ENCODE measurements at places on chromosomes 16 and 17. TPM values are rescaled to one million over a fixed set of nuclear protein-coding genes. Genes with fewer than 3 reads are reported as not detected.

GRCh38 chr17:76793775-76794174 lies 55.9 kb downstream of the MFSD11 start:
- no peaks in the 10 kb centered on the region for H3K27me3 ChIP-seq
- no peak overlapping the region for H3K4me3 ChIP-seq
- peak overlapping the region; percentile 43 for H3K27ac ChIP-seq

DNA sequence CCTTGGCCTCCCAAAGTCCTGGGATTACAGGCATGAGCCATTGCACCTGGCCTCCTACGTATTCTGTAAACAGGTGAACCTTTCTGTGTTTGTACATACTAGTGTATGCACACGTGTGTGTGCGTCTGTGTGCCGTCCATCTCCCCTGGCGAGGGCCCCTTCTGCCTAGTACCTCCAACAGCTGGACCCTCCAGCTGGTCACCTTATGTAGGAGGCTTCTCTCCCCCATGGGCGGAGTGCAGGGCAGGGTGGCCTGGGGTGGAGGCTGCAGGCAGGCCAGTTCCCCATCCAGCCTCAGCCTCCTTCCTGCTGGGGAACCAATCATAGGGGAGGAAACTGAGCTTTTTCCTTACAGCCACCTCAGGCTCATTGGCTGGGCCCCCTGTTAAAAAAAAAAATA lies 24.4 kb upstream of the DOC2B start:
- no peak overlapping the region for H3K27ac ChIP-seq
- H3K4me3 ChIP-seq, result no peak overlapping the region
- H3K4me1 ChIP-seq, result no peaks in the 10 kb centered on the region
- no peak for DNase-seq
- peaks cover 12% of the 10 kb centered on the region for H3K27me3 ChIP-seq

GRCh38 chr17:79027274-79027924 lies 3.4 kb downstream of the C1QTNF1 start:
- H3K4me3 ChIP-seq, result no peak overlapping the region
- H3K27me3 ChIP-seq, result peaks cover 51% of the 10 kb centered on the region
- H3K36me3 ChIP-seq, result peaks cover 6% of the 10 kb centered on the region
- DNase-seq, result no peak

DNA sequence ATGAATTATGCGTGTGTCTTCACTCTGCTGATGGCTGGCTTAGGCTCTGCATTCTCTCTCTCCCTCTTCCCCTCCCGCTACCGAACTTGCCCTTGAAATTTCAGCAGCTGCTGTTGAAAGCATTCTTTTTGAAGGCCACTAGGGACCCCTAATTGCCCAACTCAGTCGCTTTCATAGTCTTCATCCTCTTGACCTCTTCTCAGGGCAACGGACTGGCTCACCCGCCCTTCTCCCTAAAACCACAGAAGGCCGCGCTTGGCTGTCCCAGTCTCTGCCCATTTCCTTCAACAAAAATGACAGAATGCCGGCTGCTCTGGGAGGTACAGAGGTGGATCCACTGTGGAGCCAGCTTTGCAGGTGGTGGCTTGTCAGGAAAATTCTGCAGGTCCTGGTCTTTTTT lies 21.0 kb upstream of the FMNL1 start:
- H3K27ac ChIP-seq, result no peak overlapping the region
- DNase-seq, result no peak
- no peaks in the 10 kb centered on the region for H3K36me3 ChIP-seq
- H3K27me3 ChIP-seq, result no peaks in the 10 kb centered on the region
- H3K4me3 ChIP-seq, result no peak overlapping the region
- no peaks in the 10 kb centered on the region for H3K4me1 ChIP-seq

DNA sequence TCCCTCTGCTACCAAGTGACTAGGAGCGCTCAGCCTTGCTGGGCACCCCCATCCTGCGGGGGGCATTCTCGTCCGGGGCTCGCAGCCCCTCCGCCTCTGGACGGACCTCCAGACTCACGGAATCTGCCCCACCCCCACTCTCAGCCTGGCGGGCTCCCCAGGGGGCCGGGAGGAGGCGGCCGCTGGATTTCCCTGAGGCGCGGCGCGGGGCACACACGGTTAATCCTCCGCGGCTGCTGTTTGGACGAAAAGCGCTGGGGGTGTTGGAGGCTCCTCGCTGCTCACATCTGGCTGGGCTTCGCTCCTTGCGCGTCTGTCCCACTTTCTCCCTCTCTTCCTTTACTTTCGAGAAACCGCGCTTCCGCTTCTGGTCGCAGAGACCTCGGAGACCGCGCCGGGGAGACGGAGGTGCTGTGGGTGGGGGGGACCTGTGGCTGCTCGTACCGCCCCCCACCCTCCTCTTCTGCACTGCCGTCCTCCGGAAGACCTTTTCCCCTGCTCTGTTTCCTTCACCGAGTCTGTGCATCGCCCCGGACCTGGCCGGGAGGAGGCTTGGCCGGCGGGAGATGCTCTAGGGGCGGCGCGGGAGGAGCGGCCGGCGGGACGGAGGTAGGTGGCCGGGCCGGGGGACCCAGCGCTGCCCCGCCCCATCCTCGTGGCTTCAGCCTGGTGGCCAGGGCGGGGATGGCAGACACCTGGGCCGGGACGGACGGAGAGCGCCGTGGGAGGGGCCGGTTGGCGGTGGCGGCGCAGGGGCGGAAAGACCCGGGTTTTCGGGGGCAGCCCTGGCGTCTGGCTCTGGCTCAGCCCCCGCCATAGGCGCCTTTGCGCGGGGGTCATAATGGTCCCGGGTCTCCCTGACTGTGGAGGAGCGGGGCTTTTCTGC lies at the start of gene C1QTNF1:
Gene C1QTNF1, plus strand, starts transcription at position 284 of the 886 bp plus-strand sequence. CDS start 19,800 bp downstream, outside the sequence.
- peaks cover 26% of the 10 kb centered on the region for H3K27me3 ChIP-seq
- DNase-seq, result peak; percentile 28
- no peak within 1 kb of the TSS for H3K27ac ChIP-seq
- peaks cover 3% of the 10 kb centered on the region for H3K36me3 ChIP-seq
- peaks cover 7% of the 10 kb centered on the region for H3K4me1 ChIP-seq
- H3K4me3 ChIP-seq, result peak within 1 kb of the TSS; percentile 92

DNA sequence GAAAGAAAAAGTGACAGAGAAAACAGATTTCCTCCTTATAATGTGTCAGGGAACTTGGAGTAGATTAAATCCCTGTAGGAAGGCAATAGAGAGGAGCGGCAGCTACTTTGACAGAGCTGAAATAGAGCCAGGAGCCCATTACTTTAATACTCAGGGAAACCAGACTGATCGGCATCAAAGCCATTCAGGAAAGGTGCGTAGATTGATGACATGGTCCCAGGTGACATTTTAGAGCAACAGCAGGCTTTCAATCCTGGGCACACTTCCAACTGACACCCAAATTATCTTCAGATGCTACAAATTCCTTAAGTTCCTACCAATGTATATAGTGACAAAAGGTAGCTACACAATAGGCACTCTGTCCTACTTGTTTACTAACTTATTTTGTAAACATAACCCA lies 821.5 kb downstream of the CDH8 start:
- no peaks in the 10 kb centered on the region for H3K27me3 ChIP-seq
- DNase-seq, result no peak
- H3K4me3 ChIP-seq, result no peak overlapping the region
- no peak overlapping the region for H3K27ac ChIP-seq
- no peaks in the 10 kb centered on the region for H3K36me3 ChIP-seq

- no peak overlapping the region for H3K27ac ChIP-seq
- peaks cover 32% of the 10 kb centered on the region for H3K27me3 ChIP-seq
- no peak overlapping the region for H3K4me3 ChIP-seq
These were observed 7.6 kb downstream of the SPNS2 start for GRCh38 chr17:4506175-4506813.

- H3K4me3 ChIP-seq, result no peak overlapping the region
- H3K36me3 ChIP-seq, result no peaks in the 10 kb centered on the region
- H3K4me1 ChIP-seq, result no peaks in the 10 kb centered on the region
- H3K27ac ChIP-seq, result no peak overlapping the region
- DNase-seq, result no peak
These were observed 731.8 kb downstream of the CDH11 start for GRCh38 chr16:64390102-64390501.

DNA sequence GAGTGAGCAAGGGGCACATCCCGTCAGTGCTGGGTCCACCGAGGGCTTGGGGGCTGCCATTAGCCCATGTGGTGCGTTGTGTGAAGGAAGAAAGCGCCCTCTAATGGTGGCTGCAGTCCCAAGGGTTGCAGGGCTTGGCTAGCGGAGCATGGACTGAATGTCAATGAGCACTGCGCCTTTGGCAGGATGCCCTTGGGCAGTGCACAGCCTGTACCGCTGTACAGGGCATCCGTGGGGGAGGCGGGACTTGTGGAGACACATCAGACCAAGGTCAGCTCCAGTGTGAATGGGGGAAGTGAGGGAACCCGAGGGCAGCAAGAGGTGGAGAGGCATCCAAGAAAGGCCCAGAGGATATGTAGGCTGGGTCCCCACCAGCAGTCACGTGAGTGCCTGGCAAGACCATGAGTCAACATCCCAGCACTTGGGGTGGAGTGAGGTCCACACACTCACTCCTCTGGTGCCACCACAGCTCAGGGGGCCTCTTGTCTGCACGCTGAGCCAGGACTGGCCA lies 75.5 kb upstream of the MED9 start:
- no peaks in the 10 kb centered on the region for H3K36me3 ChIP-seq
- H3K4me1 ChIP-seq, result peaks cover 43% of the 10 kb centered on the region
- no peak for DNase-seq
- H3K4me3 ChIP-seq, result no peak overlapping the region

- H3K36me3 ChIP-seq, result peaks cover 4% of the 10 kb centered on the region
- no peaks in the 10 kb centered on the region for H3K4me1 ChIP-seq
- no peak overlapping the region for H3K4me3 ChIP-seq
These were observed 19.0 kb downstream of the MAP2K3 start for GRCh38 chr17:21303441-21304065.

DNA sequence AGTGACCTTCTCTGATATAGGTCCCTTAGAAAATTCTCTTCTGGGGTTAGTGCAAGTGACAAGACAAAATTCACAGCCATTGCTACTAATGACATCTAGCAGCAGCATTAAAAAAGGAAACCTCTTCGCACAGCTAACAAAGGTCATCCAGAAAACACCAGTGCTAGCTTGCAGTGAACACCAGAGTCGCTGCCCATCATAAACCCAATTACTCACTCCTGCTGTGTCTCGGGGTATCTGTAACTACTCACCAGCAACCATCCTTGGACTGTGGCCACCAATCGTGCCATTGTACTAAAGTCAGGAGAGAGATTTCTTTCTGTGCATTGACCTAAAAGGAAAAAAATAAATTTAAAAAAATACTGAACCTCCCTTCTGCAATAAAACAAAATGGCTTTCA lies 1494.7 kb upstream of the CDH8 start:
- H3K4me1 ChIP-seq, result no peaks in the 10 kb centered on the region
- H3K4me3 ChIP-seq, result no peak overlapping the region
- DNase-seq, result no peak
- H3K27me3 ChIP-seq, result no peaks in the 10 kb centered on the region
- no peaks in the 10 kb centered on the region for H3K36me3 ChIP-seq

DNA sequence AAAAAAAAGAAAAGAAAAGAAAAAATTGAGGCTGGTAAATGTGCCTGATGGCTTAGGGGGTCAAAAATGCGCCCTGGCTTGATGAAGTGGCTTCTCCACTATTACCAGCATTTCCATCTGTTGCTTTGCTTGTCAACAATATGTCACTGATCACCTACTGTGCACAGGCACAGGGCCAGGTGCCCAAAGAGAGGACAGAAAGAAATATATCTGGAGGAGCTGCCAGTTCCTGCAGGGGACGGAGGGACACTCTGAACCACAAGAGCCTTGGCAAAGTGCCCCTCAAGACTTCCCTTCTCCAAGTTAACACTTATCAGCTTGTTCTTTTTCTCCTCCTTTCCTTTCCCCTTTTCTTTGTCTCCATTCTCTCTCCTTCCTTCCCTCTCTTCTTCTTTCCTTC lies 34.7 kb downstream of the GINS3 start:
- H3K4me1 ChIP-seq, result peaks cover 22% of the 10 kb centered on the region
- DNase-seq, result no peak
- no peak overlapping the region for H3K4me3 ChIP-seq

DNA sequence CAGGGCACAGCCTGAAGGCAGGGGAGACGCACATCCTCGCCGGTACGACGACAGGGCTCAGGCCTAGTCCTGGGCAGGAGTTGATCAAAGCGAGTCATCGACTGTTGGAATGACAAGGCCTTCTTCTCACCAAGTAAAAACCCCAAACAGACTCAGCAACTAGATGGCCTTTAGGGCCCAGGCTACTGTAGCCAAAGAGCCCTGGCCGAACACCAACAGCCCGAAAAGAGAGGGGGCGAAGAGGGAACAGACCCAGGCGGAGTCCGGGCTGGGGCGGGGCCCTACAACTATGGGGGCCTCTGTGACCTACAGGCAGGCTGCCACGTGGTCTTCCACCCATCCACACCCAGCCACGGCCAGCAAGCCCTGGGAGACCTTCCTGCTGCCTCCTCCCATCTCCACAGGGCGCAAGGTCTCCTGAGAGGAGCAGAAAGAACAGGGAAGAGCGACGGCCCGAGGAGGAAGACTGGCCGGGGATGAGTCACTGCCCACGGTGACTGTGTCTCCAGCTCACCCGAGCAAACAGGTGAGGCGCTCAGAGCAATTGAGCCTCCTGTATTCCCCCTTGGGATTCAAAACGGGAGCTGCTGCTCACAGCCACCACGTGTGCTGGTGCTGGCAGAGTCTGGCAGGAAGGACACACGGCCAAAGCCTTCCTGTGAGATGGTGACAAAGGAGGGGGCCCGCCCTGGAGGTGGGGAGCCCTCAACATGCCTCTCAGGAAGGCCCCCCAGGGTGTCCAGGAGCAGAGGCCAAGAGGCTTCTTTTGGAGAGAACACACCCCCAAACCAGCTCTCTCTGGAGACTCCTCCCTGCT lies 17.7 kb downstream of the SLC16A3 start:
- peaks cover 25% of the 10 kb centered on the region for H3K4me1 ChIP-seq
- no peaks in the 10 kb centered on the region for H3K27me3 ChIP-seq
- no peak overlapping the region for H3K4me3 ChIP-seq
- peaks cover 14% of the 10 kb centered on the region for H3K36me3 ChIP-seq
- no peak for DNase-seq

- H3K4me1 ChIP-seq, result peaks cover 4% of the 10 kb centered on the region
- no peaks in the 10 kb centered on the region for H3K27me3 ChIP-seq
- peaks cover 11% of the 10 kb centered on the region for H3K36me3 ChIP-seq
These were observed 30.1 kb downstream of the LCMT1 start for GRCh38 chr16:25141648-25142047.

- peaks cover 17% of the 10 kb centered on the region for H3K27me3 ChIP-seq
- H3K4me3 ChIP-seq, result no peak overlapping the region
- H3K4me1 ChIP-seq, result peaks cover 7% of the 10 kb centered on the region
- no peak for DNase-seq
These were observed 27.4 kb upstream of the GINS2 start for GRCh38 chr16:85716022-85716679.

The GAS2L2 gene
- not detected for total RNA-seq

The CCL1 gene
- total RNA-seq, result not detected

Data from T-helper 17 cell (primary cell).